ENCODE measurements at places on chromosomes 3 and 15.

DNA sequence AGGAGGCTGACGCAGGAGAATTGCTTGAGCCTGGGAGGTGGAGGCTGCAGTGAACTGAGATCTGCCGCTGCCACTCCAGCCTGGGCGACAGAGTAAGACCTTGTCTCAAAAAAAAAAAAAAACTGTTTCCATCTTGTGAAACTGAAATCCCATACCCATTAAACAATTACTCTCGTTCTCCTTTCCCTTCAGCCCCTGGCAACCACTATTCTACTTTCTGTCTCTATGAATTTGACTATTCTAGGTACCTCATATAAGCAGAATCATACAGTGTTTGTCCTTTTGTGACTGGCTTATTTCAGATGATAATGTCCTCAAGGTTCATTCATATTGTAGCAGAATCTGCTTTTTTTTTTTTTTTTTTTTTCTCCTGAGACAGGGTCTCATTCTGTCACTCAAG lies 51.5 kb upstream of the UBE2E1 start:
- DNase-seq = no peak

DNA sequence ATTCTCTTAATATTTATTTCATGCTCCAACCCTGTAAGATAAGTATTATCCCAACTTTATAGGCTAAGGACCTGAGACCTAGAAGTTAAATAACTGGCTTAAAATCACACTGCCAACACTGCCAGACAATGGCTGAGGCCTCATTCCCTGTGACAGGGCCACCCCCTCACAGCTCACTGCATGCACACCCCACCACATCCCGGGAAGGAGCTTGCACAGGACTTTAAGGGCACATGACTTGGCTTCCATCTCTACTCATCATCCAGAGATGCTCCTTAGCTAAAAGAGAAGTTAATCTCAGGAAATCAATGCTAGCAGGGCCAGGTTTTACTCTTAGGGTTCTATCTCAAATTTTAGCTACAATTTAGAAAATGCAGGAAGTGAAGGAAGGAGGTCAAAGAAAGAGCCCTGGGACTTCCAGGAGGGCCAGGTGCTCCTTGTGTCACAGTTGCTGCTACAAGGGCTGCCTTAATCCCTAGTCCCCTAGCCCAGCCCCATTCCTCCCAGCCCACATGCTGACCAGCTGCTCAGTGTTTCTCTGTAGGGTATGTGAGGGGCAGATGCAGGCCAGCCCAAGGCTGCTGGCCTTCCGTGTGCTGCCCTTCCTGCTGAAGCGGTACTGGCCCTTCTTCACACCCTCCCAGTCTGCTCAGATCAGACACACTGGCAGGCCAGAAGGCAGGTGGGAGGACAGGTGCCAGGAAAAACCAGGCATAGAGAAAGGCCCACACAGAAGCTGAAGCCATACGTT lies 53.5 kb downstream of the WWTR1 start:
- DNase-seq = no peak

DNA sequence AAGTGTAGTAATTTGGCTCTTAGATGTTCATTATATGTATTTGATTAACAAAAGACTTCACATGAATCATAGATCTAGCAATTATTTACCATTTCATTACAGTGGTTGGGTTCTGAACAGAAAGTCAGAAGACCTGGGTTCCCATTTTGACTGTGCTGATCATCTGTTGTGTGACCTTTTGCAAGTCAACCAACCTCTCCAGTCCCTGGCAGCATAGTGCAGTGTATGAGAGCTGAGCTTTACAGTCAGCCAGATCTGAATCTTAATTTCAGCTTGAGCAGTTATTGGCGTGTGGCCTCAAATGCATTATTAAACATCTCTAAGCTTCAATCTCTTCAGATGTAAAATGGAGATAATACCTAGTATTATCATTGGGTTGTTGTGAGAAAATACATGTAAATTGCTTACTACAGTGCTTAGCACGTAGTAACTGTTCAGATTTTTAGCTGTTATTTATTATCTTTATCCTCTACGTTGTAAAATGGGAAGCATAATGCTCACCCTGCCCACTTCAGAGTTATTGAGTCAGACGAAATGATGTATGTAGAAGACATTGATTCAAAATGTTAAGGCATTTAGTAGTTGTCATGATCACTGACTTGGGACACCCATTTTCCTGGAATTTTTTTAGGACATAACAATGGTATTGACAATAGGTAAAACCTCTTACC lies 104.0 kb downstream of the KLHL25 start:
- no peak for DNase-seq

DNA sequence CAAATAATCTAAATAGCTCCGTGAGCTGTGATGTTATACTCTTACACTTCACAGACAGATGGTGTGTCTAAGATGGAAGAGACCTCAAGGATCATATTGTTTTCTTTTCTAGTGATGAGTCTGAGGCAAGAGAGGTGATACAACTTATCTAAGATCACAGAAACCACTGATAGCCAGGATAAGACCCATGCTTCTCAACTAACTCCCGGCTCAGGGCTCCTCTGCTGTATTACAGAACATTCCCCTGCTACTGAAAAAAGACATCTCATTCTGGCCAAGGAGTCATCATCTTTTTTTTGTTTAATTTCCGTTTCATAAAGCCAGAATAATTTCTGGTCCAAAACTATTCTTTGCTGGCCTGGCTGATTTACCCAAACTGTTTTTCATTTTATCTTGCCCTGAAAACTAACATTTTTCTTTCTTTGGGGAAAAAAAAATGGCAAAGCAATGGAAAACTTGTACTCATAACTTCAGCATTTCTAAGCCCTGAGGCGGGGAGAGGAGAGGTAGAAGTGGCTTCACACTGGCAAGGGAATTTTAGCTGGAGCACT lies 46.9 kb upstream of the GAP43 start:
- no peak for DNase-seq

DNA sequence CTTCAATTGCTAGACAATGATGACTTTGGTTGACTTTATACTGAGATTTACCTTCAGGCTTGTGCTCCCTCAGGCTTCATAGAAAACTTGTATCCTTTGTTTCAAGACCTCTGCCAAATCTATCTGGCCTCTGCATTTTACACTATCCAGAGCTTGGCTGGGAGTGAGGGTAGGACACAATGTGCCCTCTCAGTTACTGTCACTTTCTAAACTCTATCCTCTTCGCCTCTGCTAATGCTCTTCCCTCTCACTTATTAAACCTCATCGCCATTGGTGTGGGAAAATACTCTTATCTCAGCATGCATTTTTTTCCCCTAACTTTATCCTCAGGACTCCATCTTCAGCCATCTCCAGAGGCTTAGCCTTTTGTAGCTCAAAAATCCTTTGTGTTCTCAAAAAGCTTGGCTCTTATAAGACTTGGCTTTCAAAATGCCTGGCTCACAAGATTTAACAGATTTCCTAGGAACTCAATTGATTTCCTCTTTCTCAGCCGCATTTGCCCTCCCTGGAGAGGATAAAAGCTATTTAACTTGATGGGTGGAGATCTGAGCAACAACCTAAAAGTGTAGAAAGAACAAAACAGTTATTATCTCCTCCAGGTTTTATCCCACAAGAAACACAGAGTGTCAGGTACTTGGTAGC lies 28.3 kb downstream of the SUCNR1 start:
- no peak for DNase-seq

DNA sequence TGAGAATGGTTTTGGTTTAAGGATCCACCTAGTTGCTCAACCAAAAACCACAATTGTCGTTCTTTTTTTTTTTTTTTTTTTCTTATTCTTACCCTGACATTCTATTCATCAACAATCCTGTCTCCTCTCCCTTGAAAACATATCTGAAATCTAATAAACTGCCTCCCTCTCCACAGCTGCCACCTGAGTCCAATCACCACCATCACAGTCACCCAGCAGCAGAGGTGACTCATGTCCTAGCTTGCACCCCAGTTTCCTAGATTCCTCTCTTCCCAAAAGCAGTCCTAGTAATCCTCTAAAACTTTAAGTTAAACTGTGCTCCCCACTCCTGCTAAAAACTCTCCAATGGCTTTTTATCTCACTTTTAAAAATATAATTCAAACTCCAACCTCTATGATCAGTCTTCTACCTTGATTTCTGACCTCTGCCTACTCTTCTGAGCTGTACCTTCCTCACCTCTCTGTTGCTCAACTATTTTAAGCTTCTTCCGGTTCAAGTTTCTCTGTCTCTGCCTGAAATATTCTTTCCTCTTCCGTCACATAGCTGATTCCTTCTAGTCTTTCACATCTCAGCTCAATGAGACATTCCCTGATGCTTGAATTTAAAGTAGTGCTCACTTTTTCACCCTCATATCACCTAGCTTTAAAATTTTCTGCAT lies 33.7 kb upstream of the RBMS3 start:
- DNase-seq = no peak

- no peak for DNase-seq
These were observed 243.8 kb upstream of the TTC14 start for GRCh38 chr3:180358179-180358578.

- DNase-seq = no peak
These were observed 123.8 kb downstream of the GMNC start for GRCh38 chr3:190738636-190739155.

GRCh38 chr15:26391567-26392194 lies 381.2 kb downstream of the GABRB3 start:
- no peak for DNase-seq

- no peak for DNase-seq
These were observed 1118.4 kb downstream of the TBL1XR1 start for GRCh38 chr3:176078906-176079305.

DNA sequence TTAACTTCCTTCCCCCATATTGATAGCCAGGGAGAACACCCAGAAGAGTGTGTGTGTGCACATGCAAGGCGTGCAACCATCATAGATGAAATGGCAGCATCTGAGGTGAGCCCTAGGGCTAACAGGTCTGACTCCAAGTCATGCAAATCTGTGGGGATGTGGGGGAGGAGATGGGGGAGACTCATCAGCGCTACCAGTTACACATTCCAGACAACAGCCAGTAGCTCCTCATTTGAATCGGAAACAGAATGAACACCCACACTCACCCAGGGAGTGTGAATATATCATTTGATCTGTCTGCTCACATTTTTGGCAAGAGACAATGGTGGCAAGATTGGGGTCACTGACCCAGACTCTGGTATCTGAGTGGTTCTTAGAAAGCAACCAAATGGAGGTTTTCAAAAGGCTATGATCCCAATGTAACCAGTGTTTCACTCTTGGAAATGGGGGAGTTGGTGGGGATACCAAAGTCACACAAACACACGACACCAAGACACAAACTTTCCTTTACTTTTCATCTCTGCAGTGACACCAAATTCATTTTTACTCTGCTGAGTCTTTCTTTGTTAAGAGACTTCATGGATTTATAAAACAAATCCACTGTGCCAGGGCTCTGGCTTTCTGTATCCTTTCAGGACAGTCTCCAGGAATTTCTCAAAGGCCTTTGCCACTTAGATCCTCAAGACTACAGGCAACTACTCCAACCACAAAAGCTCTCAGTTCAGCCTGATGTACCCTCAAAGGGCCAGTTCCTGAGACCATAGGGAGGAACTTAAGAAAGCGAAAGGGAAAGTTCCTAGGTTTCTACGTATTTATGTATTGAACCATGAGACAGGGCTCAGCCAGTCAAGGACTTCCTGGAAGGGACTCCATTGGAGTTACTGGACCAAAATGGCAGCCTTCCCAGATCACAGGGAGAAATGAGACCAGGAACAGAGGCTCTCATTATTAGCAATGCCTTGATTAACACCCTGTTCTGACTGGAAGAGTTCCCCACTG lies 2.2 kb downstream of the CDCP1 start:
- no peak for DNase-seq

GRCh38 chr3:127106456-127106855 lies 86.5 kb upstream of the PRR23E start:
- DNase-seq = no peak

DNA sequence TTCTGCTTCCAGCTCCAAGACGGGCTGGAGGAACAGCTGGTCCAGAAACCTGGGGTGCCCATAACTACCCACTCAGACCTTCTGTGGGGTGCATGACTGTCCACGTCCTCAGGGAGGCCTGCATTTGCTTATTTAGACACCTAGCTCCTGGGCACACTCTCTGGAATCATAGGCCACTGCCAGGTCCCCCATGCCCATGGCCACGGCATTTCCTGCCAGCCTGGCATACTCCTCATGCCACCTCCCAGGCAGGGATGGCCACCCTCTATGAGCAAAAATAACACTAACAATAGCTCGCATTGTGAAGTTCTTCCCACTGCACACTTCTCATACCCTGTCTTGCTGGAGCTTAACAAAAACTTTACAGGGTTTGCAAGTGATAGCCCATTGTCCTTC lies 166.9 kb upstream of the TPM1 start:
- DNase-seq = no peak

DNA sequence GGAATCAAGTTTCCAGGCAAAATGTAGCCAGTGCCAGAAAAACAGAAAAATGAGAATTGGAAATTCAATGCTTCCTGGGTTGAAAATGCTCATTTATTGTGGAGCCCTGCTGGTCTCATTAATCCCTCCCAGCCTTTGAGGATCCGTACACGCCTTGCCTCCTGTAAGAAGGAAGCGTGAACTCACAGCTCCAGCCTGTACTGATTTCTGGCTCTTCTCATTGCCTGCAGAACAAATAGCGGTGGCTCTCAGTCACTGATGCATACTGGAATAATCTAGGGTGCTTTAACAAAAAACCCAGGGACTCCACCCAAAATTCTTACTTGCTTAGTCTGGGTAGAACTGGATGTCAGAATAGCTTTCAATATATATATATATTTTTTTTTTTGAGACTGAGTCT lies 29.3 kb upstream of the SLC24A5 start:
- DNase-seq = no peak

- DNase-seq = no peak
These were observed 39.4 kb downstream of the SH3BP5 start for GRCh38 chr3:15292765-15293522.
